ENCODE measurements at places on chromosomes 6 and 20.

GRCh38 chr6:15398633-15399275 lies 152.9 kb downstream of the JARID2 start:
- peak; percentile 12 for DNase-seq

DNA sequence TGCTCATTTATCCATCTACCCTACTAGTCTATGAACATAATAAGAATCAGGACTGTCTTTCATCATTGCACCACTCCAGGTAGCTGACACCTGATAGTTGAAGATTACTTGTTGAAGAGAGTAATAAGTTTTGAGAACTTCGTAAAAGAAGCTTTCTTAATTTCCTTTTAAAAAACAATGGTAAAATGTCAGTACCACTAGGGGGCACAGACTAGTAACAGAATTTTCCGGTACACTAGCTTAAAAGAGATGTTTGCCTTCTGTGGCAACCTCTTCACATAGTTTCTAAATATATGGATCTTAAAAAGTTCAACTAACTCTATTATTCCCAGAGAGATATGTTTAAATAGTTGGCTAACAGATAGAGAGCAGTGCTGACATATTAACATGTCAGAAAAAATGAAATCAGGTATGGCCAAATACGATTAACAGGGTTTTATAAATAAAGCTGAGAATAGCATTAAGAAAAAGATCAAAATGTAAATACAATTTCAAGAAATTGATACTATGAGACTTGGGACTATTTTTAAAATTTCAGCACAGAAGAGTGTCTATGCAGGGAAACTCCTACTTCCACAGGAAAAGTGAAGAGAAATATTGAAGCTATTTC lies 5.4 kb upstream of the KCNQ5 start:
- peak; percentile 20 for DNase-seq

DNA sequence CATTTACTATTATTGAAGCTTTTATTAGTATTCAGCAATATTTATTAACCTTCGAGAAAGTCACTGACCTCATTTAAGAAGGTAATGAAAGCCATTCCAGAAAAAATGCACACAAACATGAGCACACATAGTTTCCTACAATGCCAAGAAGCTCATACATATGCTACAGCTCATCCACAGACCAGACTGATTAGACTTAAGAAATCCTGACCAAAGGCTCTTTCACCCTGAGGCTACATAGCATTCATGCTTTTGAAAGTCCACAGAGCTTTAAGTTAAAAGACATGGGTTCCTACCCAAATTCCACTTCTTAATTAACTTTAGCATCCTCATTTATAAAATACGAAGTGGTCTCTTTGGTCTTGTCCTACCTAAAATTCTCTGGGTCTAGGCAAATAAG lies 430.4 kb downstream of the TBC1D32 start:
- no peak for DNase-seq

DNA sequence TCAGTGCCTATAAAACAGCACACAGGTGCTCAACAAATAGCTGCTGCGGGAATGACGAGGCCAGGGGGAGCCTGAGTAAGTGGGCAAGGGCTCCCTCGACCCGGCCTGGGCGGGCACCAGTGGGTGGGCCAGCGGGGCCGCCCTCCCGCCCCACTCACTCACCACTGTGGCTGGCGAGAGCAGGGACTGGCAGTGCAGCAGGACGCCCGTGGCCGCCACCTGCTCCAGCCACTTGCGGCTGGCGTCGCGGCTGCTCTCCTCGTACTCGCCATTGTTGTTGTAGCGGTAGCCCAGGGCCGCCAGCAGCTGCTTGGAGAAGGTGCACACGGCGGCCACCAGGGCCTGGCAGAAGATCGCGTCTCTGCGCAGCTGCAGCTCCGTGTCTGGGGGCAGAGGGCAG lies 191.5 kb downstream of the PREX1 start:
- no peak for DNase-seq

DNA sequence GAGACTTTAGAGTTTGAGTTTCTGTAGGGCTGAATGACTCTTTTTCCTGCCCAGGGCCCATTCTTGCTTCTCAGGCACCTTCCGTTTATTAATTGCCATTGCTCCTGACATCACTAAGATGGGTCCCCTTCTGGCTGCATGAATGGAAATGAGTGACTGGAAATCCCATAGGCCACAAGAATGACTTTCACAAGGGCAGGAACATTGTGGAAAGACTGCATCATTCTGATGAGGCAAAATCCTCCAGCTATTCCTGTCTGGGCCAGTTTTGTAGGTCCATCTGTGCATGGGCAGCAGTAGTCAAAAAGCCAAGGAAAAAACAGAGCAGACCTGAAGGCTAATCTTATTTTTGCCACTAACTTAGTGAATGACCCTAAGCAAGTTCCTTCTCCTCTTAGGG lies 19.3 kb downstream of the TMEM74B start:
- DNase-seq, result no peak

GRCh38 chr6:155313602-155314091 lies 637 bp downstream of the TFB1M start:
- DNase-seq, result no peak

- DNase-seq, result no peak
These were observed 21.2 kb upstream of the APMAP start for GRCh38 chr20:25013478-25014380.

- DNase-seq, result no peak
These were observed 713.3 kb downstream of the PRKN start for GRCh38 chr6:162014069-162014811.

- DNase-seq, result no peak
These were observed 515.7 kb upstream of the BTBD3 start for GRCh38 chr20:11401988-11402387.
